CD8-positive, alpha-beta T cell (primary cell): ENCODE measurements at places on chromosomes 1 and 21.
A peak's percentile ranks its signal among the peaks of the same experiment; 100 is the strongest.

- DNase-seq: no peak
These were observed 11.2 kb upstream of the GSTM4 start for GRCh38 chr1:109644670-109645069.

- peak; percentile 23 for DNase-seq
These were observed 14.0 kb downstream of the RHBG start for GRCh38 chr1:156383023-156383422.

- peak; percentile 74 for DNase-seq
These were observed 3.6 kb upstream of the ZBTB7B start for GRCh38 chr1:154998818-154999570.

DNA sequence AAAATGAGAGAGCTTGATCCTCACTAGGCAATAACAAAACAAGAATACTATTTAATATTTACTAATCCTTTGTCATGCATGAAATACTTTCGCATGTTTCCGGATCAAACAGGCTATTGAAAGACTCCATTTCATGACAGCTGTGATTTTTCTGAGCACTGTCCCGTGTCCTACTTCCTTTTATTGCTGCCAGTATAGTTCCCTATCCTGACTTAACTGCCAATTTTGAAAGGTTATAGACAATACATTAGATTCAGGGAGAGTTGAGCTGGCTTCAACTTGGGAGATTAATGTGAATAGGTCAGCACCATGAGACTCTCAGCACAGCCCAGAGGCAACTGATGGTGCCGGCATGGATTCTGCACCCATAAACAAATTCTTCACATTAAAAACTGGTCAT is 225.8 kb downstream of the VAV3 start:
- no peak for DNase-seq

DNA sequence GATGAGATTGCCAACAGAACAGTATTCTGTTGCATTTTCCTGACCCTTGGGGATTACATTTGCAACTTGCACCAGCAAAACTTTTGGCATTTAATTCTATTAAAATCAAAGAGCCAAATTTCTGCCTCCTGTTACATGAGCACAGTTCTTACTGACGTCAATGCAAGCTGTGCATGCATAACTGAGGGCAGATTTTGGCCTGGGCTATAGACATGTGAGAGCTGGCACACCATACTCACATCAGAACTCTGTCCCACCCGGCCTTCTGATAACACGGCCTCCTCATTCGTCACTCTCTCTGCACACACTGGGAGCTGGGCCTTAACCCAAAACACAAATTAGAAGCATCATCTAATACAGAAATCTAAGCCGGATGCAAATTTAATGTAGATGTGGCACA is 31.5 kb downstream of the PAPPA2 start:
- DNase-seq: no peak
